ENCODE measurements at places on chromosomes 1 and 21.
A peak's percentile ranks its signal among the peaks of the same experiment; 100 is the strongest.

DNA sequence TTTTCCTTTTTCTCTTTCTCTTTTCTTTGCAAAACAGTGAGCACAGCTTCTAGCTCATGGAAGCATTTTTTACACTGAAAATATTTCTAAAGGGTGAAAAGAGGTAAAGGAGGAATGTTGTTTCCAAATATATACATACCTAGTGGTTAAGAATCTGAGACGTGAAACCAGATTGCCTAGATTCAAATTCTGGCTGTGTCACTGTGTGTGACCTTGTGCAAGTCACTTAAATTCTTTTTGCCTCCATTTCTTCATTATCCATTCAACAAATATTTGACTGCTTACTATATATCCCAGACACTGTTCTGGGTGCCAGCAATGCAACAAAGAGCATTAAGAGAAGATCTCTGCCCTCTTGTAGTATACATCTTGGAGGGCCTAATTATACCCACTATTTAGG, 53.3 kb downstream of the ZFYVE9 start:
- no peak for DNase-seq

DNA sequence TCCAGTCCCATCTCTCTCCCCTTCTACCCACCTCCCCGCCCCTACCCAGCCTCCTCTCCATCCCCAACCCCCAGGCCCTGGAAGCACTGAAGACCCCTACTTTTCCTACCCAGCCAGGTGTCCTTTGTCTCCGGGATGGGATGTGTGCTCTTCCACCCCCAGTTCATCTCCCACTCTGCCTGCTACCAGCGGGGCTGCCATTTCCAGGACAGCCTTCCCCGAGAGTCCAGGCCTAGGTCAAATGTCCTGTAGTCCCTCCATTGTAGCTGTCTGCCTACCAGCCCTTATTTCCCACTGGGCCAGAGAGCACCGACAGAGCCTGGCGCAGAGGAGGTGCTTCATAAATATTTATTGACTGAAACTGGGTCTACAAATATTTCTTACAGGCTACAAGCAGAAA, 72.0 kb upstream of the TLR5 start:
- no peak for DNase-seq

DNA sequence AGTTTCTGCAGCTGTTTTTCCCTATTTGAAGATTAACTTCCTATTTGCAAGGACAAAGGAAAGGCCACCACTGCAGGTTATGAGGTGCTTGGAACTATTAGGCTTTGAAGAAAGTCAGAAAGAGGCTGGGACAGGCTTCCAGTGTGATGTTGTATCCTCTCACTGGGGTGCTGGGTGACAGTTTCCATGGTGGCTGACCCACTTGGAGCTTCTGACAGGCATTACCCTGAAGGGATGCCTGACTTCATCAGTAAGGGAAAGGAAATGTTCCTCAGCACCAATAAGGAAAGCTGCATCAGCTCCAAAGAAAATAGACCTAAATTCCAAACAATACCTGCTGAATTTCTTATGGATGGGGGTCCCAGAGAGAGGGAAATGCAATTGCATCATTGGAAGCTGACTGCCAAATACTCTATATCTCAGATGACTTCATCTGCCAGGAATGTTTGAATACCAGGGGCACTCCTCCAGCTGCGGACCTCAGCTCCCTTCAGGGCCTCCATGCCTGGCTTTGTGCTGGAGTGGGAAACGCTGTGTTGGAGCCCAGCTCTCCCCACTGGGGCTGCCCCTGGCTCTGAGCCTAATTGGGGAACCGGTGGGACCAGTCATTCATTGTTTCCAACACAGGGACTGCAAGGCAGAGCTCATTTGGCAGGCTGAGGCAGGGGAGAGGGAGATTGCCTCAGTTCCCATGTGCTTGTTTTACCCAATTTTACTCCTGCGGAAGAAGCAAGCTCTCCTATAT, 76.6 kb downstream of the RGL1 start:
- peak; percentile 93 for DNase-seq

GRCh38 chr1:25711555-25712298, 88.3 kb upstream of the SELENON start:
- DNase-seq = no peak

DNA sequence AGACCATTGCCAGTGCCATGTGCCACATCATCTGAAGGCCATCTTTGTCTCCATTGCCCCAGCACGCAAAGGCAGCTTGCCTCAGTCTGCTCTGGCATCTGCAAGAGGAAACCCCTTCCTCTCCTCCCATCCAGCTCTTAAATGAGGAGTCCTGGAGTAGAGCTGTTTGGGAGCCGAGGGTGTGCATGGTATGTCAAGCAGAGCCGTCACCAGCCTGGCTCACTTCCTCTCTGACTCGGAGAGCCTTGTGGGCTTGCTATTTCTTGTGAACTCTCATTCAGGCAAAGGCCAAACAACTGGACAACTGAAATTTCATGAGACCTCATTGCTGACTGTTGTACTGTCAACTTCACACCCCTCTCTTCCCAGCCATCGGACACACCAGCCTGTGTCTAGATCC, 143.9 kb downstream of the SIPA1L2 start:
- DNase-seq = no peak

- DNase-seq = no peak
These were observed 88.0 kb upstream of the WLS start for GRCh38 chr1:68320349-68320748.

DNA sequence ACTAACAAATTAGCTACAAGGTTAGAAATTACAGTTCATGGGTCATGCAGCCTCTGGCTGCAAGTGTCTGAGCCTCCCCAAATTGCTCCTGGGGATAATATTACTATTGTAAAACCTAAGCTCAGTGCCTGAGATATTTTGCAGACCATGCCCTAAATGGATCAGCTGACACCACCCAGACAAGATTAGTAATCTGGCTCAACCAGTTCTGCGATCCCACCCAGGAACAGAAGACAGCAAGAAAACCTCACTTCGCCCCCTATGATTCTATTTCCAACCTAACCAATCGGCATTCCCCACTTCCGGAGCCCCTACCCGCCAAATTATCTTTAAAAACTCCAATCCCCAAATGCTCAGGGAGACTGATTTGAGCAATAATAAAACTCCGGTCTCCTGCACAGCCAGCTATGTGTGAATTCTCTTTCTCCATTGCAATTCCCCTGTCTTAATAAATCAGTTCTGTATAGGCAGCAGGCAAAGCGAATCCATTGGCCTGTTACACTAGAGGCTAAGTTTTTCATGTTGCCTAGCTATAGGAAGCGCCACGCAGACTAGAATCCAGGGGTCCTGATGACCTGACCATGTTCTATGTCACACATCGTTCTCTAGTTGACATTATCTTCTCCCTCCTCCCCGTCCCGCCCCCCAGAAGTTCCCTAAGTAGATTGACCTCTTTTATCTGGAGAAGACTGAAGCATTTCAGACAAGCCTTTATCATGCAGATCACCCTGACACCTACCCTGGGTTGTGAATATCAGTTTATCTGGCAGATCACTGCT, 22.4 kb upstream of the ZFYVE9 start:
- DNase-seq = no peak

DNA sequence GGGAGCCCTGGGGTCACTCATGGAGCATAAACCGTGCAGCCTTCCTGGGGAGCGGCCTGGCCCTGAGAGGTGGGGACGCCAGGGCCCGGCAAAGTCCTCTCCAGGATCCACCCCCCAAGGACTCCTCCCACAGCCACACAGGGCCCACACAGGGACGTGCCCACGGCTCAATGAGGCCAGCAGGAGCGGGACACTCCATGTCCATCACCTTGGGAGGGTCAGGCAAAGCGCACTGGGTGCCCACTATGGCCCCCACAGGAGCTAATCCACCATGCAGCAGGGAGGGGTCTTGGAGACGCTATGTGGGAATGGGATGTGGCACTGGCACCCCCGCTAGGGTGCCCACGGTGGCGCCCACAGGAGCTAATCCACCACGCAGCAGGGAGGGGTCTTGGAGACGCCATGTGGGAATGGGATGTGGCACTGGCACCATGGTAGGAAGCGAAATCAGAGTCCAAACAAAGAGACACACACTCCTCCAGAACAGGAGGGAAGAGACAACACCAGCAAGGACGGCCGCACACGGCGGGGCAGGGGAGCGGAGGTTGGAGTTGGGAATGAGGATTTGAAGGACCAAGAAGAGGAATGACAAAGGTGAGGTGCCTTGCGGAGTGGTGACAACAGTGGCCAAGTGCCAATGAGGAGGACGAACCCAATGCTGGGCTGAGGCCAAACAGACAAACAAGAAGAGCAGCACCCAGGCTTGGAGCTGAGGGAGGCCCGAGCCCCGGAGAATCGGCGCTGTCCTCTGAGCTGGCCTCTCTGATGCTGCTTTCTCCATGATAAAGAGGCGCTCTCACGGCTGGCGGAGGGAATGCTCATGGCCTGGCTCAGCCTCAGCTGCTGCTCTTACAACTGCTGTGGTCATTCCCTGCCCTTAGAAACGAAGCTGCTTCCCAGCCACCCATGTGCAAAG, 18.1 kb upstream of the SLC19A1 start:
- DNase-seq = no peak

DNA sequence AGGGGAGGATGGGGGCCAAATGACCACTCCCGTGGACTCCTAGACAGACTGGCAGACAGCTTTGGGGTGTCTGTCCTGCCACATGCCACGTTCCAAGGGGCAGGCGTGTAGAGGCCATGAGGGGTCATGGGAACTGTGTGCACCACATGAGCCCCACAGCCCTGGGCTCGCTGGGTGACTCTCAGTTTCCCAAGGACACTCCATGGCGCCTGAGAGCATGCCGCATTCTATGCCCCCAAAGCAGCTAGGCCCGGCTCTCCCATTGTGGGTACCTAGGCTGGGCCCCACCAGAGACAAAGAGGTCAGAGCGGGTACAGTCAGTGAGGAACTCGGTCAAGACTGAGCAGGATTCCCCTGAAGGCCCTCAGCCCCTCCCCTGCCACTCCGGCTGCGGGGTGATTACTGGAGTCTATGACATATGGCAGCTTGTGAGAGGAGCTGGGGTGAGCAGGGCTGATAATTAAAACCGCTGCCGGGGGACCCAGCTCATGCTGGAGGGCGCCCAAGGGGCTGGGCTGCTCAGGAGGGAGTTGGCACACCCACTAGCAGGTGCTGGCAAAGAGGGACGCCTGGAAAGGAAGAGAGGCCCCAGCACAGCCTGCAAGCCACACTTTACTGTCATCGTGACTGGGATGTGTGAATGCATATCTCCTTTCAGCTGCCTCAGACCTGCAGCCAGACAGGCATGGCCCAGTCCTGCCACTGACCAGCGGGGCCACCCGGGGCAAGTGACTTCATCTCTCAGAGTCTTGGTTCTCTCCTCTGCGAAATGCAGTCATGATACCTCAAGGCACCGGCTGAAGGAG, 8.4 kb downstream of the LRP8 start:
- no peak for DNase-seq

DNA sequence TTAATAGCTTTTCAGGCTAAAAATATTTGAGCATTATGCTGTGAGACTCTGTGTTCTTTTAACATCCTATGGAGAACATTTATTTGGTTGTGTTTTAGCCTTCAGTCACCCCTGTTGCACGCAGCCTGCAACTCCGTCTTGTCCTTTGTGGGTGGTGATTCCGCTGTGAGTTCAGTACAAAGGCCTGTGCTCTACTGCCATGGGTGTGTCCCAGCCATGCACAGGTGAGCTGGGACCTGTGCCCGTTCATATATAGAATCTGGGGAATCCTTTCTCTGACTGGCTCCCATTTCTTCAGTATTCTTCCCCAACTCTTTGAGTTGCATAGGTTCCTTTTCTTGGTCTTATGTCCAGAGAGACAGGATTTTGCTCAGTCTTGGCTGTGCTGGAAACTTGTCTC, 61.4 kb downstream of the ACTL8 start:
- no peak for DNase-seq

GRCh38 chr1:76073481-76073880, 1.1 kb upstream of the ST6GALNAC3 start:
- DNase-seq = peak; percentile 72

- no peak for DNase-seq
These were observed 635.9 kb downstream of the SMYD3 start for GRCh38 chr1:245871191-245871590.

DNA sequence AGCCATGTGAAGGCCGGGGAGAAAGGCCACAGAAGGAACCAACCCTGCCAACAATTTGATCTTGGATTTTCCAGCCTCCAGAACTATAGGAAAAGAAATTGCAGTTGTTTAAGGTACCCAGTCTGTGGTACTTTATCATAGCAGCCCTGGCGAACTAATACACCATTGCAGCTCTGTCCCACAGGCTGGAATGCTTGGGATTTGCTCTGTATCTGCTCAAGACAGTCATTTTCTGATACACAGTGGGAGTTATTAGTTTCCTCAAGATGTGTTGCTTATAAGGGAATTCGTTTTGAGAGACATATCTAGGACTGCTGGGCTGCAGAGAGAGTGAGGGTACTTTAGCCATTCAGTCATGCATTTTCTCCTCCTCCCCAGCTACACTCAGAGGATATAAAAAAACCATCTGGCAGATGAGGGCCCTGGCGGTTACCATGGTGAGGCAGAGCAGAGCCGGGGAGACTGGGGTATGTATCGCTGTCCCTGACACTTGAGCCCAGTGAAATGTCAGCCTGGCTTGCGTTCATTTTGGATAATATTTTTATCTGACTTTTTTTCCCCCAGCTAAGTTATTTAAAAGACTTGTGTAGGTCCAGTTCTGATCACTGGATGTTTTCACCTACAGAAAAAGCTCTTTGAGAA, 104.6 kb downstream of the DIRAS3 start:
- no peak for DNase-seq

DNA sequence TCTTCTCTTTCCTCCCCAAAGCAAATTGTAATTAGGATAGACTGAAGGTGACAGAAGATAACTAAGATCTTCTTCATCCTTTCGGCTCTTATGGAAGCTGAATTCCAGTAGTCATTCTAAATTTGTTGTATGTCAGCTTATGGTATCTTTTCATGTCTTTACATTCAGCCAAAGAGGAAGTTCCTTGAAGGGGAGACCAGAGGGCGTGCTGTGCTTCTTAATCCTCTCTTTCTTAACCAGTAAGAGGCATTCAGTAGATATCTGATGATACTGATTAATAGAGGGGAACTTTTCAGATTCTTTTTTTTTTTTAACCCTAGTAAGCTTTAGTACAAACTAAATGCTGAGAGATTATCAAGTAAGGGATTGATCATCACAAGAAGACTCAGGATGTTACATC, 102.3 kb downstream of the OSBPL9 start:
- no peak for DNase-seq

- peak; percentile 75 for DNase-seq
These were observed 47.8 kb downstream of the GPR88 start for GRCh38 chr1:100585786-100586185.

DNA sequence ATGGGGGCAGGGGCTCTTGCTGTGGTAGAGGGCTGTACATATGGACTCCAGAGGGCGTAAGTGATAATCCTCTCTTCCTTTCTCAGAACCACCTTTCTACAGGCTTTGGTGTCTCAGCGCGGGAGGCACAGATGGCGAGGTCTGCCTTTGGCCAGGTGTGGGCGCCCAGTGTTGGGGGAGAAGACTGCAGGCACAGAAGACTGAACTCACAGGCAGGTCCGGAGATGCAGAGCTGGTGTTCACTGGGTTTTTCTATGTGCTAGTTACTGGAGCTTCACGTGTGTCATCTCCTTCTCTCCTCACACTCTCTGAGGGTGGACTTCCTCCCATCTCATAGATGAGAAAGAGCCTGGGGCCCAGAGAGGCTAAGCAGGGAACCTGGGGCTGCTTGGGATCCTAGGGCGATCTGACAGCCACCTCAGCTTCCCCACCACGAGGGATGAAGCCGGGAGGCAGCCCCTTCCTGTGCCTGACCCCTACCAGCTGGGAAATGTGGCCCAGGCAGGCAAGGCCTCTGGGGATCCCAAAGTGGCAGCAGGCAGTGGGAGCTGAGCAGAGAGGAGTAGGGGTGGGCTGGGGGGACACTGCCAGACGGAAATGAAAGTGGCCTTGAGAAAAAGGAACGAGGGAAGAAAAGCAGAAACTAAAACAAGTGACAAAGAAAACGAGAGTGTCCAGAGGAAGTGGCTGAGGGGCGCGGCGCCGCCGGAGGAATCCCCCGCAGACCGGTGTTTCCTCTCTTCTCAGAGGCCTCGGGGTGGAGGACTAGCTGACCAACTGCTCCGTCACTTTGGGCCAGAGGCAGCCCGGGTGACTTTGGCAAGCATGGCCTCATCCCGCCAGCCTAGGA, 191.6 kb downstream of the HIVEP3 start:
- no peak for DNase-seq

Data from Daoy (cell line).